ENCODE measurements at places on chromosomes 1 and 21. TPM values are rescaled to one million over a fixed set of nuclear protein-coding genes. Genes with fewer than 3 reads are reported as not detected.

- H3K36me3 ChIP-seq = no peaks in the 10 kb centered on the region
- no peaks in the 10 kb centered on the region for H3K4me1 ChIP-seq
- no peak overlapping the region for H3K27ac ChIP-seq
- no peaks in the 10 kb centered on the region for H3K27me3 ChIP-seq
Measured at GRCh38 chr1:188137221-188137620, 1308.5 kb downstream of the PLA2G4A start.

DNA sequence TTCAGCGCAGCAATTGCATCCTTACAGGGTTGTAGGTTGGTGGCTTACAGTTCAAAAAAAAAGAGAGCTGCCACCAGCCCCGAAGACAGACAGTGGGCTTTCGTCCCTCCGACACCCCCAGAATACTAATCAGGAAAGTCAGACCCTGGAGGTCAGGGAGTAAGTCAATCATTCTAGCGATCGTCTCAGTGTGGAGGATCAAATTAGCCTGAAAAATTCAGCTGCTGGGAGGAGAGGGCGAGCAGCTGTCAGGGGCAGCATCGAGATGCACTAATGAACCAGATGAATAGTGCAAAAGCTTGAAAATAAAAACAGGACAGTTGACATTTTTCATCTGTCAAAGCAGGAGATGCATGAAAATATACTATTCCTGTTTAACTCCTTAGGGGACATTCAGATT is 138.4 kb downstream of the NEK7 start:
- H3K4me3 ChIP-seq = no peak overlapping the region
- H3K27me3 ChIP-seq = no peaks in the 10 kb centered on the region
- DNase-seq = no peak
- H3K27ac ChIP-seq = no peak overlapping the region
- H3K4me1 ChIP-seq = peaks cover 7% of the 10 kb centered on the region

- H3K4me3 ChIP-seq = no peak overlapping the region
- H3K27ac ChIP-seq = no peak overlapping the region
- no peak for DNase-seq
Measured at GRCh38 chr21:25970254-25970930, 200.2 kb downstream of the APP start.

- H3K4me3 ChIP-seq = no peak overlapping the region
- peaks cover 4% of the 10 kb centered on the region for H3K4me1 ChIP-seq
- H3K36me3 ChIP-seq = peaks cover 35% of the 10 kb centered on the region
- no peak for DNase-seq
Measured at GRCh38 chr21:14086553-14086952, 124.2 kb downstream of the LIPI start.

- no peaks in the 10 kb centered on the region for H3K4me1 ChIP-seq
- no peaks in the 10 kb centered on the region for H3K36me3 ChIP-seq
- H3K4me3 ChIP-seq = no peak overlapping the region
- H3K27me3 ChIP-seq = peaks cover 2% of the 10 kb centered on the region
Measured at GRCh38 chr1:4603295-4604110, 50.9 kb upstream of the AJAP1 start.

The TRPM2 gene
- 29.6 TPM for total RNA-seq

The HORMAD1 gene
- total RNA-seq = 0.69 TPM

The GNPAT gene
- 38.9 TPM for total RNA-seq

All from activated naive CD8-positive, alpha-beta T cell treated with anti-CD3 and anti-CD28 coated beads, Interleukin-2, amount 10 ng/mL, durations not matched to agents 7 days and 5 days (primary cell).